ENCODE measurements at places on chromosomes 6 and 20. TPM values are rescaled to one million over a fixed set of nuclear protein-coding genes. Genes with fewer than 3 reads are reported as not detected.
A peak's percentile ranks its signal among the peaks of the same experiment; 100 is the strongest.

The TUBB1 gene
- total RNA-seq = 0.14 TPM

The PHACTR1 gene
- 1.8 TPM for total RNA-seq

DNA sequence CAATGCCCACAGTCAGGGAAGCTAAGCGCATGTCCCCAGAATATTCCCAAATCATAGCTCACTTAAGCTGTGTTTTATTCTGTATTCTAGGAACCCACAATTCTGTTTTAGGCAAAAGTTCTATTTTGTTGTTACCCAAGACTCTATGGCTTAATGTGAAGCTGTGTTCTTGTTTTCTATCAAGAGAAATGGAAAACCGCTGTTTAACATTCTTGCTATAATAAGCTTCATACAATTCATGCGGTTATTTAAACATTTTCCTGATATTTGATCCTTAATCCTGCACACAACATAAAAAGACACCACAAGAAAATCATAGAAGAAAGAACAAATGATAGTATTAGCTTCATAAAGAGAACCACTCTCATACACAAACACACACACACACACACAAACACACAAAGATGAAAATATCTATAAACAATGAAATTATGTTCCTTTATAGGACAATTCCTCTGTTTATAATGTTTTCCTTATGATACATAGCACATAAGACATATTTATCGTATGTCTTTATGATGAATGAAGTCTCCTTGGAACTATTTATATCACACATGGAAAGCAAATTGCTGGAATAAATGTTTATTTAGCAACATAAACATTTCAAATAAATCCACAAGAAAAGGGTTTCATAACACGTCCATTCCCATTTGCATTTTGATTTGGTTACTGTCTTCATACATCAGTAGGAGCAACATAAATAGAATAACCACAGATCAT lies 16.4 kb upstream of the COL21A1 start:
- DNase-seq = no peak

DNA sequence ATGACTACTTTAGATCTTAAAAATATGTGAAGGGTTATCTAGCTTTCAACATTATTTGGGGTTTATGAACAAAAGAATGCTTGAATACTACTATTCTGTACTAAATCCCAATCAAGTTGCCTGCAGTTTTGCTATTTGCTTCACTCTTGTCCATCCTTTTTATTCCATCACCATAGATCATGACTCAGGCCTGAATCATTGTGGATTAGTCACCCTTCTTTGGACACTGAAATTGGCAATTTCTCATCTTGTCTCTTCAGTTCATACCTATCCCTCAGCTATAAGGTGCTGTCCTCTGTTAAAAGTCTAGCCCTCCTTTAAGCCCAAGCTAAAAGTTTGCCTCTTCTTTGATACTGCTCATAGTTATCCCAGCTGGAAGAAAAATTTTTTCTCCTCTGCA lies 199.1 kb downstream of the CENPW start:
- DNase-seq = no peak

GRCh38 chr6:27141529-27142015 lies 105.9 kb upstream of the PRSS16 start:
- no peak for DNase-seq

- no peak for DNase-seq
Measured at GRCh38 chr6:143215363-143215762, 154.7 kb downstream of the AIG1 start.

DNA sequence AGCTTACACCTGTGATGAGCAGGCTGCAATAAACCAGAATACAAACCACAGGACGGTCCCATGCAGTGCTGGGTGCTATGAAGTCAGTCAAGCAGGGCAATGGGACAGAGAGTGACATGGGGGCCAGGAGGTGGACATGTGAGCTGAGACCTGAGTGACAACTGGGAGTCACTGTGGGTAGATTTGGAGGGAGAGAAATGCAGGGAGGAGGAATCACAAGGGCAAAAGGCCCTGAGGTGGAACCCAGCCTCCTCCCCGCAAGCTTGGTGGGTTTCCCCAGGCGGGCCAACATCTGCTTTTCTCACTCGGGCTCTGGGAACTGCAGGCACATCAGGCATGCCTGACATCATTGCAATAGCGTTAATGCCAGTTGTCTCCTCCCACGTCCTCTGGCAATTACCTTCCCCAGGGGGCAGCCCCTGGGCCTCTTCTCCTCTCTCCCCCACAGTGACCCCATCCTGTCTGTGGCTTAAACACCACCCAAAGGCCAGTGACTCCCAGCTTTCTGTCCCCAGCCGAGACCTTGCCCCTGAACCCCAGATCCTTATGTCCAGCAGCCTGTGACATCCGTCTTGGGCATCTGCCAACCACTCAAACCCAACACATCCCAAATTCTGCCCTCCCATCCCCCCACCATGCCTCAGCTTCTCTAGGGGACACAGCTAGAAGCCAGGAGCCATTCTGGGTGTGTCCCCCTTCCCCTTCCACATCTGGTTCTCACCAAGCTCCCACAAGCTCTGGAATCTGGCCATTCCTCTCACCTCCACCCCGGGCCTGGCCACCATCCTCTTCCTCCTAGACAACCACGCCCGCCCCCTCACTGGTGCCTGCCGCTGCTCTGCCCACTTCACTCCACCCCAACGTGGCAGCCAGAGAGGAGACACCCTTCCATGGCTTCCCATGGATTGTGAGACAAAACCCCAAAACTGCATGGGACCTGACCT lies 28.2 kb downstream of the PDRG1 start:
- peak; percentile 51 for DNase-seq

GRCh38 chr6:50187351-50187921 lies 137.7 kb upstream of the DEFB112 start:
- no peak for DNase-seq

The ABCC10 gene
- total RNA-seq = 12.5 TPM

- DNase-seq = no peak
Measured at GRCh38 chr6:90654166-90654565, 67.3 kb upstream of the MAP3K7 start.

GRCh38 chr6:157721426-157721825 lies 101.6 kb upstream of the SNX9 start:
- no peak for DNase-seq

The PPDPF gene
- 82.8 TPM for total RNA-seq

The HMGCLL1 gene
- 0.28 TPM for total RNA-seq

GRCh38 chr6:34425132-34425497 lies 754 bp downstream of the RPS10 start:
- DNase-seq = no peak

DNA sequence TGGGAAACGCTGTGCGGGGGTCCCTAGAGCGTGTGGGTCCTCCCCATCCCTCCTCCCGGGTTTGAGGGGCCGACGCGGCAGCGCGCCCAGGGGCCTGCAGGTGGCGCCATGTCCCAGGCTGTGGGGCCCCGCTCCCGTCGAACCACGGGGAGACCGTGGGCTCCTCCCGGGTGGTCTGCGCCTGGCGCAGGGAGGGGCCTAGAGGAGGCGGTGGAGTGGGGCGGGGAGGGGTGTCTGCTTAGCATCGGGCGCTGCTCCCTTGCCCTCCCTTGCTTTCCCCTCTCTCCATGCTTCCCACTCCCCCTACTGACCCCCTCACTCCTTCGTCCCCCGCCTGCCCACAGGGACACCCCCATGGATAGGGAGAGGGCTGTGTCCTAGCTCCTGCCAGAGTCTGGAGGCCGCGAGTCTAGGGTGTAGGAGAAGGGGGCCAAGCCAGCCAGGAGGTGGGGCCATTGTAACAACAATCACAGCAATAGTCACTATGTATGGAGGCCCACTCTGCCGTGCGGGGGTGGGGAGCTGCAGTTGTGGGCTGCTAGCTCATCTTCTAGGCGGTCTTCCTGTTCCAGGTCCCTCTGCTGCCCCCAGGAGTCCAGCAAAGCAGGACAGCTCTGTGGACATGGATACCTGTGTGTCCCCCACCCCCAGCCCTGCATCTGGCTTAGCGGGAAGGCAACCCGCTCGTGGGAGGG lies 51.7 kb downstream of the CHMP4B start:
- peak; percentile 77 for DNase-seq

DNA sequence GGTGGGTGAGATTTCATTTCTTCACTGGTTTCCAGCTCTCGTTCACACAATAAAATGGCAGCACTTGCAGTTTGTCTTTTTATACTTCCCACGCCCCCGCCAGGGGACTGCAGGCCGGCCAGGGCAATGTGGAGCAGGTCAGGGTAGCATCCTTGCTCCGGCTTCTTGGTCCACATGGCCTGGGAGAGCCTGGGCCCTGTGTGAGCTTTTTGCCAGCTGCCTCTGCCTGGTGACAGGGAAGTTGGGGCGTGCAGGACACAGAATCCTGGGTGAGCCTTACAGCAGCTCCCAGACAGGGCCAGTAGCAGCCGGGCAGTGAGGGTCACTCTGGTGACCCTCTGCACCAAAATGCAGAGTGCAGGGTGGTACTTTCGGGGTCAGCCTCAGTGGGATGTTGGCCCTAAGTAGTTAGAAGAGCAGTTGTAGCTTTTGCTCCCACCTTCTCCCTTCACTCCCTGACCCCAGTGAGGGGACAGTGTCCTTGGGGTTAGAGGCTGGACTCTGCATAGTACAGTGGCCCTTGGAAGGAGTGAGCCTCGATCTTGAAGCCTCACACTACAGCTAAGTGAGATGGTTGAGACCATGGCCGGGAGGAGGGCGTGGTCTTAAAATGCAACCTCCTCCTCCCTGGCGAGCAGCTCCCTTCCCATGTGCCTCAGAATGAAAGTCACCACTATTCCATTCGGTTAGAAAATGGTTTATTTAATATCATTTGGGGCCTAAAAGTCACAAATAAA lies 23.8 kb downstream of the PYGB start:
- peak; percentile 48 for DNase-seq

The ARID1B gene
- total RNA-seq = 115 TPM

GRCh38 chr6:34084591-34085290 lies 61.1 kb downstream of the GRM4 start:
- DNase-seq = no peak

DNA sequence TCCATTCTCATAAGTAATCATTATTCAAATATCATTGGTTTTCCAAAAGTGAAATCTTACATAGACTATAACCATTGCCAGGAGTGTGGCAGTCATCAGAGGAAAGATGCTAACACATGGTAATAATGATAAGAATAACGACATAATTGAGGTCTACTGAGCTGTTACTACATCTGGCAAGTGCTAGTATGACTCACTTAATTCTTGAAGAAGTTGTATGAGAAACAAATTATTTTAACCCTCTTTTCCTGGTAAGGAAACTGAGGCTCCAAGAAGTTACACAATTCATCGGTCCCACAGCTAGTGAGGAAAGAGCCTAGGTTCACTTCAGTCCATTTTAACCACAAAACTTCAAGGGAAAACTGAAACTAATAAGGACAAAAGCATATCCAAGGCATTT lies 335.6 kb upstream of the BTBD3 start:
- DNase-seq = no peak

DNA sequence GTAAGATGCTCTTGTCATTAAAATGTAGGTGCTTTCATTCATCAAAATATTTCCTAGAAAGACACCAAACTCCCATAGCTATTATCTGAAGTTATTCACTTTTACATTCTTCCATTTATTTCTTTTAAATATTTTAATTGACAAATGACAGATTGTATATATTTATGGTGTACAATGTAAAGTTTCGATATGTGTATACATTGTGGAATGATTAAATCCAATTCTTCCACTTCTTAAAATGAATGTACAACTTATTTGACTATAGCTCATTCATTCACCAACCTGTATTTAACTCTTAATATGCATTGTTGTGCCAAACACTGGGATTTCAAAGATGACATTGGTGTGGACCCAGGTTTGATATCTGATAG lies 41.0 kb downstream of the CCN2 start:
- no peak for DNase-seq

GRCh38 chr6:167347226-167347625 lies 22.3 kb downstream of the TTLL2 start:
- DNase-seq = no peak

The PRR18 gene
- total RNA-seq = not detected
